ENCODE measurements at places on chromosomes 2 and 18.

GRCh38 chr2:17713291-17713690 is 40.3 kb downstream of the SMC6 start:
- no peak for DNase-seq

DNA sequence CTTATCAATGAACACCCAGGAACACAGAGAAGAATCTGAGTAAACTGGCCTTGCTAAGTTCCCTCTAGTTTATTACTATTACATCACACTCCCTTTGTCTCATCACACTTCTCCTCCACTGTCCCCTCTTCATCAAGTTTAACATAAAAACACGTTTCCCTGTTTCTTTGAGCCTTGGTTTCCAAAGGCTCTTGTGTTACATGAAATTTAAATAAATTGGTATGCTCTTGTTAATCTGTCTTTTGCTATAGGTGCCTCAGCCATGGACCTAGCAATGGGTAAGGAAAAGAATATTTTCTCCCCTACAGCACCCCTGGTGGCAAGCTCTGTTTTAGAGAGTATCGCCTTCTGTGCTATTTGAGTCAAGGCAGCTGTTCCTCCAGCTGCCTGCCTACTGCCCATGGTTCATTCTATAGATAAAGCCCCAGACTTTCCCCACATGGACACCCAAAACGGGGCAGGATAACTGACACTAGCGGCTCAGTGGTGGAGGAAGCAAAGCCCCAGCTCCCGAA is 31.8 kb downstream of the TGIF1 start:
- DNase-seq: no peak

DNA sequence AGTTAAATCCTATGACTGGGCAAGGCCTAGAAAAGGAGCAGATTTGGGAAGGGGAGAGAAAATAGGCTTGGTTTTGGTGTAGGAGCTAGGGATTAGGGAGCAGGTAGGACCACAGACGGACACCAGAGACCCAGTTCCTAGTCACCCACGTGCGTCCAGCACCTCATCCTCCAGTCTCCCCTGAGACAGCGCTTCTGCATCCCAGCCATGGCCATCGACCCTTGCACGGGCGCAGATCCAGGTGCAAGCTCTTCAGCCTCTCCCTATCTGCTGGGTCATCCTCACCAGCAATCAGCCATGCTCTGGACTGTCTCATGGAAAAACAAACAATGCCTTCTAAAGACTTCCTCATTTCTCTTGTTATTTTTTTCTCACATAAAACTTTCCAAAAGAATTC is 246.8 kb upstream of the RAB6C start:
- DNase-seq: no peak

- DNase-seq: no peak
Measured at GRCh38 chr18:11162889-11163288, 13.5 kb upstream of the PIEZO2 start.

- no peak for DNase-seq
Measured at GRCh38 chr18:9760641-9761040, 52.5 kb downstream of the RAB31 start.

DNA sequence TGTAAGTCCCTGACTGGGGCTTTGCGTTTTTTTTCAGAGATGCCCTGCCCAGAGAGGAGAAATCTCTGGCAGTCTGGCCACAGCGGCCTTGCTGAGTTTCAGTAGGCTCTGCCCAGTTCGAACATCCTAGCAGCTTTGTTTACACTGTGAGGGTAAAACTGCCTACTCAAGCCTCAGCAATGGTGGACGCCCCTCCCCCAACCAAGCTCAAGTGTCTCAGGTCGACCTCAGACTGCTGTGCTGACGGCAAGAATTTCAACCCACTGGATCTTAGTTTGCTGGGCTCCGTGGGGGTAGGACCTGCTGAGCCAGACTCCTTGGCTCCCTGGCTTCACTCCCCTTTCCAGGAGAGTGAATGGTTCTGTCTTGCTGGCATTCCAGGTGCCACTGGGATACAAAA is 31.7 kb downstream of the L3MBTL4 start:
- no peak for DNase-seq

DNA sequence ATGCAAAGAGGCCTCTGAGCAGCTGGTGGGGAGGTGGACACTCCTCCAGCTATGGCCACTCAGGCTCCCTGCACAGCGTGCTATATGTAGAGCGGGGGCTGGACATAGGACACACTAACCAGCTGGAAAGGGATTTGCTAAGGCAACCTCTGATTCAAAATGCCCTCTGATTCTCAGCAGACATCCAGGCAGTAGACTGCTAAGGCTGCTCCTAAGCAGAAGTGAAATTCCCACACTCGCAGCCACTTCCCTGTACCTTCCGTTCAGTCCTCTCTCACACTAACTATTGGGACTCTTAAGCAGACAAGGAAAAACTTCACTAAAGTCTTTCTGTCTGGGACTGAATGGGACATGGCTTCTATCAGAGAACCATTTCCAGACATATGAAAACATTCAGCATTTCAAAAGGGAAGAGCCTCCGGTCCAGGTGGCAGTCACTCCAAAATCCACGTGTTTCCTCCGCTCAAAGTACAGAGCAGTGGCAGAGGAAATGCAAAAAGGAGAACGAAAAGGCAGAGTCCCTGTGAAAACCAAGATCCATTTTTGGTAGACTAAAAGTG is 265.8 kb downstream of the TTC32 start:
- no peak for DNase-seq

DNA sequence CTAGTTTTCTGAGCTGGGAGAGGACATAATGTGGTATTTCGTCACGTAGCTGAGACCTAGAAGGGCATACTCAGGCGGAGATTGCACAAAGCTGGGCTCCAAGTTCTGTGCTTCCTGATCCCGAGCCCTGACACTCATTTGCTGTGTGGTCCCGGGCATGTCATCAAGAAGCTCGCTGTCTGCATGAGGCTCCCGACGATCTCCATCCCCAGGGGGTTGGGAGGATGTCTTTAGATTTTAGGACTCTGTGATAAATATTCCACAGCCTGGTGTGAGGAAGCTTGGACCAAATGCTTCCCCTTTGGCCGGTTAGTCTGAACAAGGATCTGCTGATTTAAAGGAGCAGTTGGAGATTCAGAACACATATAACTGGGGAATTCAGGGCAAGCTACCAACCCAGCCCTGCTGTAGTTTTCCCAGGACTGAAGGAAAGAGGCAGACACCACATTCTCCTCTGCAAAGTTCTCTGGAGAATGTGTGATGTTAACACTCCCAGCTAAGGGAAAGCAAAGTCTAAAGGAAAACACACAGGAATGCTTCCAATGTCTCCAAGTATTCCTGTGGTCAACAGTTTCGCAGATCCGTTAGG is 2.3 kb downstream of the KCNE4 start:
- no peak for DNase-seq

DNA sequence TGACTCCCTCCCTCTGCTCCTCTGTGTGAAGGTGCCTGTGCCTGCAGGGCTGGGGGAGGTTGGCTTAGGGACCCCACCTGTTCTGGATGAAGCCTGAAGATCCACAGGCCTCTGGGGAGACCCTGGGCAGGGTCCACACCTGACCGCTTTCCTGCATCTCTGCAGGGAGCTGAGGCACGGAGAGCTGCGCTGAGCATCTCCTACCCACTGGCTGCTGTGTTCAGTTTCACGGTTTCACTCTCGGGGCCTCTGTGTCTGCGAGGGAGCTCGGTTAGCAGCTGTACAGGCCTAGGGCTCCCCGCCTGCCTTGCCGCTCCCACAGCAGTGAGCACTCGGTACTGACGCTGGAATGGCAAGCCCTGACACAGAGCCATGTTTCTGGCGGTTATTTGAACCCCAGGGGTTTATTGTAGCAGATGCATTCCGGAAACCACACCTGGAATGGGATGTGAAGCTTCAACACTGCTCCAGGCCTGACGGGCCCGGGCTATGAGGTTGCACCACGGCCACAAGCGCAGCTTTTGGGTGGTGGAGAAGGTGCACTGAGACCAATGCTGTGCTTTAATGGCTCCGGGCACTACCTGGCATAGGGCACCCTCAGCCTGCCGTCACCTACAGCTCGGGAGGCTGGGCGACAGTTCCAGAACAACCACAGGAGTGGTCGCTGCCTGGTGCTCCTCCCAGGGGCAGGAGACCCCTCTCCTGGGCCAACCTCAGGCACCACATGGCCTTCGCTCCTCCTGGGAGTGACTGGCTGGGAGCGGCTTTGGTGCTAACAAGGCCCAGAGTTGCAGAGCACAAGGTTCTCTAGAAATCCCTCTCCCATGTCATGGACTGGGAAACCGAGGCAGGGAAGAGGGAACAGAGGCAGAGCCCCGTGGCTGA is 257.9 kb downstream of the NDUFA10 start:
- no peak for DNase-seq

DNA sequence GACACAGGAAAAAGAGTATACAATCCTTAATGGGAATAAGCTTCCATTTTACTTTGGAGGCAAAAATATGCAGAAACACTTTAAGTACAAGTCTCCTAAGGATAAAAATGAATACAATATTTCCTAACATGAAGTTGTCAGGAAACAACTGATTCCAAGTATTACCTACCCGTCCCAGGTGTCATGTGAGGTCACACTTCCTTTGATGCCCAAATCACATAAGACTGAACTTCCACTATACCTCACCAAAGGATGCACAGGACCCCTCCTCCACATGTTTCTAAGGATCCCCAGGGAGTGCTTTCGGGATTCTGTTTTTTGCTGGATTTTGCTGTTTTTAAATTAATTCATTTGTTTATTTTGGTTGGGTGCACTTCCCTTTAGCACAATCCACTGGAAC is 438.5 kb upstream of the TCF4 start:
- DNase-seq: no peak

GRCh38 chr2:209208211-209208610 is 215.6 kb upstream of the MAP2 start:
- peak; percentile 9 for DNase-seq

DNA sequence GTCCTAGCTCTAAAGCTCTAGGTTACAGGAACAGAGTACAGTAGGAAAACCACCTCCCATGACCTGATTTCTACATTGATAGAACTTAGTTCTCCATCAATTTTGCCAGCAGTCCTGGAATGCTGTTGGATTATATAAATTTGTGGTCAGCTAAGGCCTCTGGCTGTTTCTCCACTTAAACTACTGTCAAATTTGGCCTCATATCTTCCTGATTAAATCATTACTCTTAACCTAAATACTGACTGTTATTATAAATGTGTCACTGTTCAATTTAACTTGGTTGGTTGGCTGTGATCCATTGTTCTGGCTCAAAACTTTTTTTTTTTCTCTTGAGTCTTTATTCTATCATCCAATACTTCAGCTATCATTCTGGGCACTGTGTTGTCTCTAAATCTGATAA is 71.2 kb downstream of the TGFA start:
- DNase-seq: no peak

GRCh38 chr18:62690236-62690815 is 25.0 kb upstream of the PHLPP1 start:
- DNase-seq: no peak

- DNase-seq: peak; percentile 63
Measured at GRCh38 chr2:101251844-101252407, 760 bp upstream of the CNOT11 start.

- no peak for DNase-seq
Measured at GRCh38 chr2:208415255-208415654, 8.7 kb downstream of the PTH2R start.

GRCh38 chr18:9779630-9780029 is 71.5 kb downstream of the RAB31 start:
- no peak for DNase-seq

GRCh38 chr18:12517142-12517825 is 109.6 kb downstream of the PRELID3A start:
- no peak for DNase-seq

- no peak for DNase-seq
Measured at GRCh38 chr2:148926291-148926961, 51.4 kb downstream of the KIF5C start.

DNA sequence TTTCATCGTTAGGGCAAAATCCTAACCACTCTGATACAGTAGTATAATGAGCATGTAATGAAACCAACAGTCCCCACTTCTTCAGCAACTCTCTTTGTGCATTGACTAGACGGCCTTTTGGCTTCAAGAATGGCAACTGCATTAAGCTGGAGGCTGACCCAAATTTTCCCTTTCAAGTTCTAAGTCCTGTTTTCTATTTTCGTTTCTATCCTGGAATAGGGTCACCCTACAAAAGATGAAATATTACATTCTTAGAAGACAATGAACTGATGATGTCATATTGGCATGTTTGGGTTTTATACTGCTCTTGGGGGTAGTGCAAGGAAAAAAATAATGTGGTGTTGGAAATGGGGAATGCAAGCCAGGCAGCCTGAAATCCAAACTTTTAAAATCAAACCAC is 254.4 kb downstream of the ETAA1 start:
- DNase-seq: no peak

DNA sequence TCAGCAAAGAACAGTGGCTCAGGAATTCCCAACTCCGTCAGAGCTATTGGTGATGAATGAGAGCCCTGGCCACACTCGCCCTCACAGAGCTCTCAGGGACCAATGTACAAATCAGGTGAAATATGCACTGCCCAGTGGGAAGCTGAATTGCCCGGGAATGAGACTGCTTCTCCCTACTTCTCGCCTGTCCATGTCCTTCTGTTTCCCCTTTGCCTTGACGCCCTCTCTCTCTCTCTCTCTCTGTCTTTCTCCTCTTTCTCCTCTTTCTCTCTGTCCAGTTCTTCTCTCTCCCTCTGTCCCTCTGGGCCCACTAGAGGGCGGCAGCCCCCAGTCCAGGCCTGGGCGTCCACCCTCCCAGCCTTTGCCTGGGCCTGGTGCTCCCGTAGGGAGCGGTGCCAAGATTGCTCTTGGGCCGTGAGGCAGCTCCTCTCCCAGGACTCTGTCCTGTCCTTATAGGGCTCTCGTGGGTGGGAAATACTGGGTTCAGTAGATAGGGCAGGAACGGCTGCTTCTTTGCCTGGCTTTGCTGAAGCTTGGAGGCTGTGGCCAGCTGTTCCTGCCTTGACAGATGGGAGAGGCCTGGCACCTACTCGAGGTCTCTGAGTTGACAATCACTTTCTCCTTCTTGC is 28.4 kb upstream of the PUM2 start:
- peak; percentile 41 for DNase-seq

- no peak for DNase-seq
Measured at GRCh38 chr2:14223576-14223975, 408.9 kb upstream of the LRATD1 start.

DNA sequence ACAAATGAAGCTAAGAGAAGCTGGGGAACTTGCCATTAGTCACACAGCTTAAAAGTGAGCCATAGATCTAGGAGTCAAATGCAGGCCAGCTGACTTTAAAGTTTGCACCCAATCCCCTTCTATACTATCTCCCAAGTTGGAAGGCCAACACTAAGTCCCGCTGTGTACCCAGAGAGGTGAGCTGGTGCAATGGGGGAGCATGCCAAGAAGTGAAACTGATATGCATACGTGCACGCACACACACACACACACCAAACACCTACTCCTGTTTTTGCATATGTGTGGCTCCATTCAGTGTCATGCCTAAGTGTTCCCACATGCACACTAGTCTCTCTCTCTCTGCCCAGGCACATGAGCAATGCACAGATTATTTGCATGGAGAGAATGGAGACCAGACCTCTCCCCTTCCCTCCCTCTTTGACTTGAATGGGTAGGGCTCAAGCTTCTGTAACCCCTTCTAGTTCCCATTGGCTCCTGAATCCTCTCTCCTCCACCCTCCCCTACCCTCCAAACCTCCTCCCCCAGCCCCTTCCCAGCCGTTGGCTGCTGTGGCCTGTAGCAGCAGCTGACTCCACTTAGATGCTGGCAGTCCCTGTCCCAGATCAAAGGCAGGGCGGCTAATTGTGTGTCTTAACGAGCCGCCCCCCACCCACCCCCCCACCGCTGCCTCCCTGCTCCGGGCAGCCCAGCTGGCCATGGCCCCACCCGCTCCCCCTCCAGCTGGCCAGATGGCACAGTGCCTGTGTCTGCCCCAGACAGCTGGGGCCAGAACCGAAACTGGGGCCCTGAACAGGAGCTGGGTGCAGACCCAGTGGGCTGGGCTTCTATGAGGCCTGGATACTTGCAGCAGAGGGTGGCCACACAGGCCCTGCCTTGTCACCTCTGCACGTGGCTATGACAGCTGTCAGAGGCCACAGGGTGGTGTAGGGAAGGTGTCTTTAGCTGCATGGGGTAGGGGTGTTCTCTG is 5.6 kb downstream of the WNT10A start:
- DNase-seq: no peak
